ENCODE measurements at places on chromosomes 1 and 21.
A peak's percentile ranks its signal among the peaks of the same experiment; 100 is the strongest.

GRCh38 chr1:155245163-155245524 is 10.1 kb downstream of the ENTREP3 start:
- no peak for DNase-seq

- DNase-seq = no peak
Observed at GRCh38 chr1:27598902-27599528, 4.9 kb downstream of the AHDC1 start.

GRCh38 chr1:25543425-25544242 is at the start of gene LDLRAP1:
Gene LDLRAP1, plus strand, starts transcription at chr1:25543606. Its CDS starts 93 bp downstream, at chr1:25543699.
- DNase-seq = no peak

DNA sequence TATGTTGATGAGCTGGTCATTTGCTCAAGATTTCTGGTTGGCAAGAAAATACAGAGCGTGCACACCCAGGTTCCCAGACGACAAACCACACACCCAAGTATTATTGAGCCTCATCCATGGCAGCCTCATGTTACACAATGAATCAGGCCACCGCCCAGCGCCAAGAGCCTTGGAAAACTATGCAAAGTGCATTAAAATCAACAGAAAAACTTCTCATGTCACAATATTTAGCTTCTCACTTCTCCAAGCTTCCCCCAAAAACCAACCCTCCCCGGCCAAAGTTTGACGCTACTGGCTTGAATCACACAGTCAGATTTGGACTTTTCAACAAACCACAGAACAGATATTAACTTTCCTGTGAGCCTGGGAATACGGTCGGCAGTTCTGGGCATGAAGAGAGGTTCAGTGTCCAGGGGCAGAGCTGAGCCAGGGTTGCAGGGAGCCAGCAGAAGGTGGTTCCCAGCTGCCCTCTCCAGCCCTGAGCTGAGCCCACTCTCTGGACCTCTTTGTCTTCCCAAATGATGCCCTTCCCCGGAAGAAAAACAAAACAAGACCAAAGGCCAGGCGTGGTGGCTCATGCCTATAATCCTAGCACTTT is 71.1 kb downstream of the SETD4 start:
- no peak for DNase-seq

GRCh38 chr1:228416217-228416933 is at the start of gene TRIM17:
Gene TRIM17, minus strand, starts transcription at chr1:228416861. Its CDS starts 1,789 bp downstream, at chr1:228415072.
- peak; percentile 43 for DNase-seq

- no peak for DNase-seq
Observed at GRCh38 chr1:163844459-163844858, 522.7 kb downstream of the NUF2 start.

DNA sequence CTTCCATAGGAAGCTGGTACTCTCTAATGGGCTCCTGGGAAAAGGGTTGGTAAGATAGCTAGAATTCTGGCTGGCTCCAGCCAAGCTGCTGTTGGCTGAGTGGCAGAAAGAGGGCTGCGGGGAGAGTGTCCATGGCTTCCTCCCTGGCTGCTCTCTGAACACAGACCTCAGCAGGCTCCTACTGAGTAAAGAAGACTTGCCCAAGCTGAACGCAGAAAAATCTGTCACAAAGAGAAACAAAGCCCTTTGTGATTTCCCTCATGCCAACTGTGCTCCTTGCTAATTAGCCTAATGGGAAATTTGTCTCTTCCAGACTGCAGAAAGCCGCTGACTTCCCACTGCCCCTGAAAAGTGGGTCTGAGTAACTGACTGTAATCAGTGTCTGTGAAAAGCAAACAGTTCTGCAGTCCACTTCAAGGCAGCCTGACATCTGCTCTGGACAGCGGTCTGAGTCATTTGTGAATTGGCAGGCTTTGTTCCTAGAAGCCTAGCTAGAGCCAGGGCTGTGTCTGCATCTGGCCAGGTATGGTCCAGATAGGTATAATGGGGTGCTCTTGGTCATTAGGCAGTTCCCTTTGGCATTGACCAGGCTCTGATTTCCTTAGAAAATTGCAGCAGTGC is 282.8 kb downstream of the ZNF648 start:
- DNase-seq = no peak

DNA sequence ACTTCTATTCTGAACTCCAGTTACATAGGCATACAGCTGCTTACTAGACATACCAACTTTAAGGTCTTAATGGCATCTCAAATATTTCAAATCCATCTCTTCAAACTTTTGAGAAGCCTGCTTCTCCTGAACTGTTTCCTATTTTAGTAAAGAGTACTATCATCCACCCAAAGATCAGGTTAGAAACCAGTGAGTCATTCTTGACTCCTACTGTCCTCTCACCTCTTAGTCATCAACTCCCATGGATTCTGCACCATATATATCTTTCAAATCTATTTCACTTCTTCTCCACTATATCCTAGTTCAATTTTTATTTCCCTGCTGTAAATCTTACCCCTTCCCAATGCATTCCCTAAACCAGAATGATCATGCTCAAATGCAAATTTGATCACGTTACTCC is 18.1 kb upstream of the BEND5 start:
- DNase-seq = no peak

DNA sequence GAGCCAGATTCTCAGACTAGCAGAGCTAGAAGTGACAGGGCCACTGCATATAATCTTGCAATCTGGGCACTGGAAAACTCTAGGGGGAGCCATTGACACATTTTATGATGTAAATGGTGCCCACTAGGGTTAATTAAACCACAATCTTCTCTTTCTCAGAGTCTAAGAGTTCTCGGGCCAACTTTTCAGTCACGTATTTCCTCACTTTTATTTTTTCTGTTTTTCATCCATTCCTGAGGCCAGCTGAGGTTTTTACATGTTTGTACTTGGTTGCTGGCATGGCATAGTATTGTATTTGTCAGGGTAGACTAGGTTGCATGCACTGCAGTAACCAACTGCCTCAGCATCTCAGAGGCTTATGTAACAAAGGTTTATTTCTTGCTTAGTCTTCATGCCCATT is 138.2 kb downstream of the ZNF326 start:
- peak; percentile 14 for DNase-seq

DNA sequence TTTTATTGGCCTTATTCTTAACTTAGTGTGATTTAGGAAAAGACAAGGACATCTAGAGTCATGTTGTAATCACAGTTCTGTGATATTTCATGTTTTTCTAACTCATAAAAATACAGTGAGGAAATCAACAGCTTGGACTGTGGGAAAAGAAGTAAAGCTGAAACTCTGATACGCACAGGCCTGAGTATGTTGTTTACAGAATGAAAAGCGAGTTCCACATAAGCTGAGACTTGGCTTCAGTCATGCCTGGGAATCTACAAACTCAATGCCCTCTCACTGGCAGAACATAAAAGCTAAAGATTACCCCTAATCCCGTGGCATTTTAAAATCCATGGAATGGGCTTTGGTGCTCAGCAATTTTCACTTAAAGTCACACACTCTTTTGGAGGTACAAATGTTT is 23.6 kb upstream of the ATP5PO start:
- DNase-seq = no peak

- no peak for DNase-seq
Observed at GRCh38 chr1:42756956-42757891, 9.6 kb downstream of the P3H1 start.

DNA sequence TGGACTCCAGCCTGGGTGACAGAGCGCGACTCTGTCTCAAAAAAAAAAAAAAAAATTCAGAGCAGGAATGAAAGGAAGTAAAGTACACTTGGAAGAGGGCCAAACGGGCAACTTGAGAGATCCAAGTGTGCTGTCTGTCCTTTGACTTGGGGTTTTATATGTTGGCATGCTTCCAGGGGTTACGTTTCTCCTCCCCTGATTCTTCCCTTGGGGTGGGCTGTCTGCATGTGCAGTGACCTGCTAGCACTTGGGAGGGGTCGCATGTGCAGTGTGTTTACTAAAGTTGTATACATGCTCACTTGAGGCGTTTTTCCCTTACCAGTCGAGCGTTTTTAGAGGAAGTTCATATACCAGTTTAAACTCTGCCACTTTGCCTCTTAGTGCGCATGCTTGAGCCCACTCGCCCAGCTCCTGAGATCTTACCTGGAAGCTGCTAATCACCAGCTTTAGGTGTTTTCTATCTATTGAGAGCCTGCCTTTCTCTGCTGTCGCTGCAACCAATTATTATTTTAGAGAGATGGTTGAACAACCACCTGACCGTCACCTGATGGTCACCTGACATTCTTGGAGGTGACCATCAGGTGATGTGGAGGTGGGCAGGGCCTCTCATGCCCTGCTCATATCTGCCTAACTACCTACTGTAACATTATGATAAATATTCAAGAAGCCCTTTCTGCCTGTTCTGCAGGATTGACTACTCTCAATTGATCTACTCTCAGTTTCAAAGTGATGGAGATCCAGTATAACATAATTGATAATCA is 140.1 kb downstream of the MACF1 start:
- no peak for DNase-seq

DNA sequence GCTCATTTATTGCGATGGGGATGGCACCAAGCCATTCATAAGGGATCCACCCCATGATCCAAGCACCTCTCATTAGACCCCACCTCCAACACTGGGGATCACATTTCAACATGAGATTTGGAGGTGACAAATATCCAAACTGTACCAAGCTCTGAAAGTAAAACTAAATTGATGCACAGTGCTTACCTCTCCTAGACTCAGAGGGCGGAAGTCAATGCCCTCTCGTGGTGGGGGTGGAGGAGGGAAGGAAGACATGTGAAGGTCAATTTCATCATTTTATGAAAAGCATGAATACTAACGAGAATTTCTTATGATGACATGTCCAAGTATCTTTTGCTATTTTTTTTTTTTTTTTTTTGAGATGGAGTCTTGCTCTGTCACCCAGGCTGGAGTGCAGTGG is 120.0 kb downstream of the PGBD5 start:
- no peak for DNase-seq

GRCh38 chr1:17086751-17087150 is 32.5 kb downstream of the PADI2 start:
- DNase-seq = no peak

Measured in NCI-H1048 (cell line).